ENCODE measurements at places on chromosomes 13 and 19.
A peak's percentile ranks its signal among the peaks of the same experiment; 100 is the strongest.

DNA sequence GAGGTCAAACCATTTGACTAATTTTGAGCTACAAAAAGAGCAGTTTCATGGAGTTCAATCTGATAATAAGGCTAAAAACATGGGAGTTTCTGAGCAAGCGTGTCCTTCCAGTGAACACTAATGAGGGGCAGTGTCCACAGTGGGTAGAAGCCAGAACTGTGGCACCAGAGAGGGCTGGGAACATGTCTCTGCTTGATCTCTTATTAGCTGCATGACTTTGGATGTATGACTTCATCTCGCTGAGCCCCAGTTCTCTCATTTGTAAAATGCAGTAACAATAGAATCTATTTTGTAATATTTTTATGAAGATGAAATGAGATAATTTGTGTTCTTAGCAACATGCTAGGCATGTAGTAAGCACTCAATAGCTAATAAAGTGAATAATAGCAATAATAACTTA is 69.8 kb downstream of the HS6ST3 start:
- no peak for DNase-seq
- no peak overlapping the region for H3K27ac ChIP-seq
- H3K27me3 ChIP-seq, result no peaks in the 10 kb centered on the region
- no peaks in the 10 kb centered on the region for H3K4me1 ChIP-seq
- no peak overlapping the region for H3K4me3 ChIP-seq

DNA sequence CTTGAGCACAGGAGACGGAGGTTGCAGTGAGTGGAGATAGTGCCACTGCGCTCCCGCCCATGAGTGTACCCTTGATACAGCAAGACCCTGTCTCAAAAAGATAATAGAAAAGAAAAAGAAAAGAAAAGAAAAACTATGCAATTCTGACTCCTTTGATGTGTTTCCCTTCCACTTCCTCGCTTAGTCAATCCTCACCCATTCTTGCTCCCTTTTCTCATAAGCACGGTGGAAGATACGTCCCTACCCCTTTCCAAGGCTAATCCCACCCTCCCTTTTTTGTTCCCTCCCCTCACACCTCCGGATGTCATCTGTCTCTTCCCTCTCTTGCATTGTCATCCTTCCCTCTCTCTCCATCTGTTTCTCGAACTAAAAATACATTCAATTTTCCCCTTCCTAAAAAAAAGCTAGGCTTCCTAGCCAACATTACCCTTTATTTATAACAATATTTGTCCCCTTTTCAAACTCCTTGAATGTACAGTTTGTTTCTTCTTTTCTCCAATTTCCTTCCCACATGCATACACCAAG is 40.5 kb upstream of the ITM2B start:
- H3K27ac ChIP-seq, result no peak overlapping the region
- H3K36me3 ChIP-seq, result no peaks in the 10 kb centered on the region
- H3K4me1 ChIP-seq, result no peaks in the 10 kb centered on the region
- H3K4me3 ChIP-seq, result no peak overlapping the region
- DNase-seq, result no peak

DNA sequence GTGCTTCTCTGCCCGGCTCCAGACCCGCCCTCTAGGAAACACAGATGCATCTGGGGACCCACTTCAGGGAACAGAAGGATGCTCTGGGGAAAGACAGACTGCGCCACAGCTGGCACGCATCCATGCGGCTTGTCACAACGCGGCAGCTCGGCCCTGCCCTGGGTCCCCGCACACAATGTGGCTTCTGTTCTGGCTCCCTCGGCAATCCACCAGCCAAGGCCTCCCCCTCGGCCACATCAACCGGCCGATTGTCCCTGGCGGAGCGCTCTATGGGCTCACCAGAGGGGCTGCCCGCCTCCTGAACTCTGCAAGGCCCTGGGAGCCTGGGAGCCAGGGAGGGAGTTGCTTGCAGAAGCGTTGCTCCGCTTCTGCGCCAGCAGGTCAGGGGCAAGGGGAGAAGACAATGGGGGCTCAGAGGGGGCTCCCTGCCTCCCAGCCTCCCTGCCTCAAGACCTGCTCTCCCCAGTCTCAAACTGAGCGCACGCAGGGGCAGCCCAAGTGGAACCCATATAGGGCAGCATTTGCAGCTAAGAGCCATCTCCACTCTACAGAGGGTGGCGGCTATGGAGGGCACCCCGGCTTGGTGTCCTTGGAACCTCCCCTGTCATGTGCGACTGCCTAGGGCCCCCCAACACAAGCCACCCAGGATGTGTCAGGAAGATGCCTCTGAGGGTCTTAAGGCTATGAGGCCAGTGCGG is 37.9 kb downstream of the MLLT1 start:
- peak overlapping the region; percentile 69 for H3K27ac ChIP-seq
- no peaks in the 10 kb centered on the region for H3K36me3 ChIP-seq
- peaks cover 58% of the 10 kb centered on the region for H3K4me1 ChIP-seq
- DNase-seq, result peak; percentile 65
- no peak overlapping the region for H3K4me3 ChIP-seq

- no peaks in the 10 kb centered on the region for H3K36me3 ChIP-seq
- H3K27me3 ChIP-seq, result no peaks in the 10 kb centered on the region
- no peak overlapping the region for H3K27ac ChIP-seq
- no peak overlapping the region for H3K4me3 ChIP-seq
- DNase-seq, result no peak
Measured at GRCh38 chr13:107102676-107103075, 534.7 kb upstream of the ARGLU1 start.

DNA sequence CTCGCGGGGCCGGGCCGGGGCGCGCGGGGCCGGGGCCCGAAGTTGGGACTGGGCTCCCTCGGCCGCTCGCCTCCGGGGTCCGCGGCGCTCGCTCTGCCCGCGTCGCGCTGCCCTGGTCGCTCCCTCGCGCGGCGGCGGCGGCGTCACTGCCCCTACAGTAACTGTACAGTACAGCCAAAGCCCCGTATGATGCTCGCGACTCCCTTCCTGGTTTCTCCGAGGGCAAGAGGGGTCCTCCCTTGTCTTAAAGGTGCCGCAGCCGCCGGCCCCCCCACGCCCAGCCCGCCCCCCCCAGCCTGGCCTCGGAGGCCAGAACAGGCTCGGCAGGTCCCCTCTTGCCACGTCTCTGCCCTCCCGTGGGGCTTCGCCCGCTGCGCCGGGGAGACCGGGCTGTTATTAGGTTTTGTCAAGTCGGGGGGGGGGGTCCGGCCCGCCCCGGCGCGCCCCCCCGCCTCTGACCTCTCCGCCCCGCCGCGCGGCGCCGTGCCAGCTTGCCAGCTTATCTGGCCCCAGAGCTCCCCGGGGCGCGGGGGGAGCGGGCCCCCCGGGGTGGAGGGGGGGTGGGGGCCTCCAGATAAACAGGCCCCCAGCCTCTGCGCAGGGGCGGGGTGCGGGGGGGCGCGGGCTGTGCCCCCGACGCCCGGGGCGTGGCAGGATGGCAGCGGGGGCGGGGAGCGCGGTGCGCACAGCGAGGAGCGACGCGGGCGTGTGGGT is at the start of gene ZBTB7A:
Gene ZBTB7A (minus strand): TSS at position 218 of the 714 bp plus-strand sequence. CDS start 11,667 bp downstream, outside the sequence.
- DNase-seq, result peak; percentile 79
- H3K4me3 ChIP-seq, result peak within 1 kb of the TSS; percentile 98
- peak within 1 kb of the TSS; percentile 100 for H3K27ac ChIP-seq
- H3K27me3 ChIP-seq, result no peaks in the 10 kb centered on the region
- H3K4me1 ChIP-seq, result peaks cover 18% of the 10 kb centered on the region
- H3K36me3 ChIP-seq, result no peaks in the 10 kb centered on the region

- no peaks in the 10 kb centered on the region for H3K4me1 ChIP-seq
- no peak for DNase-seq
- no peaks in the 10 kb centered on the region for H3K36me3 ChIP-seq
- peaks cover 9% of the 10 kb centered on the region for H3K27me3 ChIP-seq
- H3K4me3 ChIP-seq, result peak overlapping the region; percentile 57
- no peak overlapping the region for H3K27ac ChIP-seq
Measured at GRCh38 chr19:41994521-41994971, 516 bp upstream of the ATP1A3 start.

- H3K27me3 ChIP-seq, result no peaks in the 10 kb centered on the region
- no peaks in the 10 kb centered on the region for H3K4me1 ChIP-seq
- no peak overlapping the region for H3K4me3 ChIP-seq
Measured at GRCh38 chr13:39909634-39910033, 254.2 kb downstream of the COG6 start.

DNA sequence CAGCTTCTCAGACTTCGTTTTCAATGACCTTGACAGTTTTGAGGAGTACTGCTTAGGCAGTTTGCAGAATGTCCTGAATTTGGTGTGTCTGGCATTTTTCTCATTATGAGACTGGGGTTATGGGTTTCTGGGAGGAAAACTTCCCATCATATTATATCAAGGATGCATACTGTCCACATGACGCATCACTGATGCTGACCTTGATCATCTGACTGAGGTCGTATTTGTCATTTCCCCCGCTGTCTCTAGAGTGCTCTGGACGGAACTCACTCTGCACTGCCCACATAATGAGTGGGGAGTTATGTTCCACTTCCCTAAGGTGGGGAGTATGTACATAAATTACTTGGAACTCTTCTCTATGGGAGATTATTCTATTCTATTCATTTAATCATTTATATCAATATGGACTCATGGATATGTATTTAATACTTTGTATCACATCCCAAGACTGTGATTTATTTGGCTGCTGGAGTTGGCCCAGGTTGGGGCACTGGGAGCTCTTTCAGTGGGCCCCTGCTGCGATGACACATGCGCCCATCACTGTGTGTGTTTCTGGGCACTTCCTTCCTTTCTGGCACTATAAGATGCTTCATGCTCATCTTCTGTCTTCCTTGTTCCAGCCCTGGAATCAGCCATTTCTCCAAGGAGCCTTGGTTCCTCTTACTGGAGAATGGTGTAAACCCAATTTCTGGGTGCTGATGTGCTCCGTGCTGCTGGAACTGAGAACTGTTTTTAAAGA is 138.6 kb downstream of the MIPEP start:
- no peak overlapping the region for H3K27ac ChIP-seq
- H3K27me3 ChIP-seq, result no peaks in the 10 kb centered on the region
- no peak for DNase-seq
- H3K4me1 ChIP-seq, result no peaks in the 10 kb centered on the region
- no peaks in the 10 kb centered on the region for H3K36me3 ChIP-seq

DNA sequence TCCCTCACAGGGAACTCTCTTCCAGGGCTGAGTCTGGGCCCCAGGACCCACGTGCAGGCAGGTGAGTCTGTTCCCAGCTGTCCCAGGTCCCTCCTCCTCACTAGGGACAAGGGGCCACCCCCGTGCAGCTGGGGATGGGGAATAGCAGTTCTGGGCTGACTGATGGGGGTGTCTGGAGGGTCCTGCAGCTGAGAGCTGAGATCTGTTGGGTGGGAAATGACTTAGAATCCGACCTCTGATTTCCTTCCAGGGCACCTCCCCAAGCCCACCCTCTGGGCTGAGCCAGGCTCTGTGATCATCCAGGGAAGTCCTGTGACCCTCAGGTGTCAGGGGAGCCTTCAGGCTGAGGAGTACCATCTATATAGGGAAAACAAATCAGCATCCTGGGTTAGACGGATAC is 461 bp downstream of the LILRA2 start:
- H3K4me3 ChIP-seq, result no peak overlapping the region
- H3K27me3 ChIP-seq, result peaks cover 49% of the 10 kb centered on the region
- H3K36me3 ChIP-seq, result no peaks in the 10 kb centered on the region
- DNase-seq, result no peak
- H3K4me1 ChIP-seq, result no peaks in the 10 kb centered on the region
- no peak overlapping the region for H3K27ac ChIP-seq

GRCh38 chr19:42629191-42629590 is 34.5 kb upstream of the CEACAM8 start:
- no peaks in the 10 kb centered on the region for H3K4me1 ChIP-seq
- H3K36me3 ChIP-seq, result no peaks in the 10 kb centered on the region
- DNase-seq, result no peak
- no peak overlapping the region for H3K4me3 ChIP-seq
- H3K27ac ChIP-seq, result no peak overlapping the region

DNA sequence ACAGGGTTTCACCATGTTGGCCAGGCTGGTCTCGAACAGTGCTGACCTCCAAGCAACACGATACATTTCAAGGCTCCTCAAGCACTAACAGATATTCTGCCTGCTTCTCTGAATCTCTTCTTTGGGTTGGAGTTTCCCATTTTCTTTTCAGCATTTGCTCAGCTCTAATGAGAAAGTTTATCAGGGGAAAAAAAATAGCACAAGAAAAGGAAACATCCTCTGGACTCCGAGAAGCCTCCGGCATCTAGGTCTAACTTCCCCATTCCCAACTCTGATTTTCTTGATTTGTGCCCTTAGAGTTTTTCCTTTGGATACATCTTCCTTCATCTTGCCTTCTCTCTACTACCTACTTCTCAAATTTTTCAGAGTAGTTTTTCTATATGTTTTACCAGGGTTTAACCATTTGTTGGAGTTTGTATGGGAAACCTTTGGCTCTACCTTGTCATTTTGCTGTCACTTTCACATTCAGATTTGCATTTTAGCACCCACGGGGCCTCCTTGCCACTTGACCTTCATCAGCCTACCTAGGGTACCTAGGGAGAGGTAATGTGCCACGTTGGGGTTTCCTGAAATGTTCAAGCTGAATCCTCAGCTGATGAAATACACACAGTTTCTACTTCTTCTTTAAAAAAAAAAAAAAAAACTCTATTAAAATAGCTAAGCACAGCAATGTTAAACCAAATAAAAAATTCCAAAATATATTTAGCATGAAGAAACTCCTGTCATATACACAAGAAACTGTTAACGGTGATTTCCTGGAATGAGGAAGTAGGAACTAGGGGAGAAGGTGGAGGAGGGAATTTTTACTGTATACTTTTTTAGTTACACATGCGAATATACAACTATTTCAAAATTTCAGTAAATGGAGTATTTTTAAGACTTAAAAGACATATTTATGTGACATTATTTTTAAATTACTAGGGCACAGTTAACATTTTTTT is 5.1 kb upstream of the USP12 start:
- H3K4me3 ChIP-seq, result no peak overlapping the region
- H3K27me3 ChIP-seq, result no peaks in the 10 kb centered on the region
- DNase-seq, result no peak
- no peak overlapping the region for H3K27ac ChIP-seq
- H3K36me3 ChIP-seq, result no peaks in the 10 kb centered on the region

GRCh38 chr13:113881614-113882266 is 17.9 kb upstream of the GAS6 start:
- H3K4me3 ChIP-seq, result no peak overlapping the region
- no peaks in the 10 kb centered on the region for H3K27me3 ChIP-seq
- H3K27ac ChIP-seq, result peak overlapping the region; percentile 82
- H3K36me3 ChIP-seq, result no peaks in the 10 kb centered on the region
- peaks cover 4% of the 10 kb centered on the region for H3K4me1 ChIP-seq

DNA sequence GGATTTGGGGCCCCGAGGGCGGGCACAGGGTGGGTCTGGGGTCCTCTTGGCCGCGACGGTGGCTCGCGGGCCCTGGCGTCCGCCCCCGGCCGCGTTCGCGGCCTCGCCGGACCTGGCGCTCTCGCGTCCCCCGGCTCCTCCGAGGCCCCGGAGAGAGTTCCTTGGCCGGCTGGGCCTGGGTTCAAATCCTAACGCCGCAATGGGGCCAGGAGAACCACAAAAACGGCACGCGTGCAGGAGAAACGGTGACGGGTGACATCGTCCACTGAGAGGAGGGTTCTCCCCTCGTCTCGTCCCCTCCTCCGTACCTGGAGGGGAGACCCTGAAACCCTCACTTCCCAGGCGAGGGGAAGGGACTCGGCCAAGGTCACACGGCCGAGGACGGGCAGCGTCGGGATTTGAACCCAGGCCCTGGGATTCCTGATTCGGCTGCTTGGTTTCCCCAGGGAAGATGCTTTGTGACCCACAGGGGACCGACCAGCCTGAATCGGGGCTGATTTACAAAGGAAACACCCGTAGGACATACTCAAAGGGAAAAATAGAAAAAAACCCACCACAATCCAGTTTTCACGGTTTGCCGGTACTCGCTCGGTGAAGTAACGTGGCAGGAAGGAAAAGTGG is 624 bp downstream of the SAFB start:
- H3K4me3 ChIP-seq, result peak overlapping the region; percentile 99
- peak; percentile 19 for DNase-seq
- no peaks in the 10 kb centered on the region for H3K36me3 ChIP-seq
